ENCODE measurements at places on chromosomes 7 and 10.

- DNase-seq, result no peak
Observed at GRCh38 chr10:99852481-99853213, 70.2 kb downstream of the ABCC2 start.

DNA sequence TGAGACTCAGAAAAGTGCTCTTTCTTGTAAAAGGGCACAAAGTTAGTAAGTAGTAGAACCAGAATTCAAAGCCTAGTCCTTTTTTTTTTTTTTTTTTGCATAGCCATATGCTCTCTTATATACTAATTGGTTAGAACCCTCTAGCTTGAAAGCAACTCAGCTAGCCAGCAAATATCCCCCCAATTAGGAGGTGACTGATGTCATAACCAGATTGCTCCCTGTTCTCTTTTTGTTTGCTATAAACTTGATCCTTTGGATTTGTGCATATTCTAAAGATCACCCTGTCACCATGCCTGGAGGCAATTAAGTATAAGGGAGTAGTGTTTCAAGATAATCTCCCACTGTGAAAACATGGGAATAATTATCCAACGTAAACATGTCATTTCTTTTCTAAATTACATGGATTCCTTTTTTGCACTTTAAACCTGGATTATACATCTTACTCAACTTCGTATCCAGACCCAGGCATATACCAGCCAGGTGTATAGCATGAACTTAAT is 963.4 kb downstream of the CNTNAP2 start:
- DNase-seq, result no peak

DNA sequence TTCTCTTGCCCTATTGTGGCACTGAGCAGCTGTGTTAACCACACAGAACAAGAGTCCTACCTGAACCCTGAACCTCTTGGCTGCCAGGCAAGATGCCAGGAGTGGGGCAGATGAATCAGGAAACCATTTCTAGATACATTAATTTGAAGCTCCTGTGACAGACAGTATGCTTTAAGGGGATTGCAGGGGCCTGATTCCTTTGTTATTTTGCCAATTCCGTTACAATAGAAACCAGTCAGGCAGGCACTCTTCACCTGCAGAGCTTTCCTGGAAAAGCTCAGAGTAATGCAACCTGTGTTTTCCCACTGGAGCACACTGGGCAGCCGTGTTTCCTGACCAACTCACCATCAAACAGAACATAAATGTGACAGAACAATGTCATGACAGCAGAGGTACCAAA is 233.1 kb downstream of the BMPER start:
- no peak for DNase-seq

GRCh38 chr7:126483972-126484371 is 768.8 kb downstream of the GRM8 start:
- no peak for DNase-seq

DNA sequence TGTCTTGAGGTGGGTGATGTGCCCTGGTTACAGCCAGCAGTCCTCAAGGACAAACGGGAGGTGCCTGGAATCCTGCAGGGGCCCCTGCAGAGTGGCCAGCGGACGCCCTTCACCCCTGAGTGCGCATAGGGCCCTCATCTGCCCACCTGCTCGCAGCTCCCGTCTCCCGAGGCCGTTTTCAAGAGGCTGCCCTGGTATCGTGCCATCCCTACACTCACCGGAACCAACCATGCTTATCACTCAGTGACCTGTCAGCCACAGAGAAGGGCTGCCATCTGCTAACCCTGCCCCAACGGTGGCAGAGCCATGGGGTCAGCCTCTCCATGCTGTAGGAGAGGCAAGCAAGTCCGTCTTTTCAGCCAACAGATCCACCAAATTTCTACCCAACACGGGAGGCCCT is 122.0 kb downstream of the FAM53B start:
- DNase-seq, result no peak

- no peak for DNase-seq
Observed at GRCh38 chr7:78254726-78255055, 456.1 kb downstream of the PHTF2 start.

- DNase-seq, result no peak
Observed at GRCh38 chr7:132049462-132050304, 493.3 kb upstream of the PODXL start.

GRCh38 chr7:74655324-74655723 is 2.2 kb upstream of the GTF2I start:
- DNase-seq, result no peak

- DNase-seq, result peak; percentile 39
Observed at GRCh38 chr7:129635300-129636029, 23.9 kb downstream of the NRF1 start.

DNA sequence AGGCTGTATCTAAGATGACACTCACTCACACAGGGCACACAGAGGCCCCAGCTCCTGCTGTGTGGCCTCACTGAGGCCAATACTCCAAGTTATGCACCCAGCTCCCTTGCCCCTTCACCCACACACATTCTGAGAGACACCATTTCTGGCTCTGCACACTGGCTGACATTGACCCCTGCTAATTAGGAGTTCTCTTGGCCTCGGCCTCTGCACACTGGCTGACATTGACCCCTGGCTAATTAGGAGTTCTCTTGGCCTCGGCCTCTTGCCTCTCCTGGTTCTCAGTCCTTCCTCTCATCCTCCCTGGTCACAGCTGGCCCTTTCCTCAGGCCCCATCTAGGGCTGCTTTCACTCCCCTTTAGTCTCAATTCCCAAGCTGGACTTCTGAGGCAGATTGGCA is 97.3 kb downstream of the GRID1 start:
- no peak for DNase-seq

GRCh38 chr7:26199301-26200037 is 1.1 kb downstream of the HNRNPA2B1 start:
- peak; percentile 34 for DNase-seq

GRCh38 chr10:50280049-50280841 is 28.9 kb upstream of the ASAH2 start:
- no peak for DNase-seq

GRCh38 chr10:78563314-78563713 is 505.5 kb upstream of the ZMIZ1 start:
- no peak for DNase-seq

DNA sequence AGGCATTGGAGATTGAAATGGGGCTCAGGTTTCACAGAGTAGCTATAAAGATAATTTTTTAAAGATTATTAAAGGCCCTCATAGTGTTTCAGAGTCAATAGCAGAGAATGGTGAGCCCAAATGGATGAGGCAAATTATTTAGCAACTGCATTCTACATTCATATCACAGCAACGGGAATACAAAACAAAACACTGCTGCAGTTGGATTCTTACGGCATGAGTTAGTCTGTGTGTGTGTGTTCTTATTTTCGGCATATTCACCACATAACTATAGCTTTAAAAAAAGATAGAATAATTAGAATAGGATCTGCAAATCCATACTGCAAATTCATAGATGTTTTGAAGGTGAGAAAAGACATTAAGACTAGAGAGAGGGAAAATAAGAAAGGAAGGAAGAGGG is 66.0 kb downstream of the SUGCT start:
- DNase-seq, result no peak
